ENCODE measurements at places on chromosomes 12 and 14.

- no peak for DNase-seq
Observed at GRCh38 chr12:27148791-27149190, 66.4 kb upstream of the C12orf71 start.

DNA sequence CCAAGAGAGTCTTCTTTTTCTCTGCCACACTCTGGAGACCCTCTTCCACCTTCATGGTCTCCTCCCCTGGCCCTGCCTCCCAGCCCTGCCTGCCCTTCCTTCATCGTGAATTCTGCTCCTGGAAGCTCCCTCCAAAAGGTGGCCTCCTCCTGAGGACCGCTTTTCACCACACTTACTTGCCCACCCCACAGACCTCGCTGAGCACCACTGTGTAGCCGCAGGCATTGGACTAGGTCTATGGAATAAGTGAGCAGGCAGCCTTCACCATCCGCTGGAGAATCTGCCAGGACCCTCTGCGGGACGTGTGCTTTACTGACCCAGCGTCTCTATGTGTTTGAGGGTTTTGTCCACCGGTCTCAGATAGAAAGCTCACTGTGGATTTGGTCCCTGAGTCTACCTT lies 9.7 kb upstream of the KRT5 start:
- DNase-seq: no peak

DNA sequence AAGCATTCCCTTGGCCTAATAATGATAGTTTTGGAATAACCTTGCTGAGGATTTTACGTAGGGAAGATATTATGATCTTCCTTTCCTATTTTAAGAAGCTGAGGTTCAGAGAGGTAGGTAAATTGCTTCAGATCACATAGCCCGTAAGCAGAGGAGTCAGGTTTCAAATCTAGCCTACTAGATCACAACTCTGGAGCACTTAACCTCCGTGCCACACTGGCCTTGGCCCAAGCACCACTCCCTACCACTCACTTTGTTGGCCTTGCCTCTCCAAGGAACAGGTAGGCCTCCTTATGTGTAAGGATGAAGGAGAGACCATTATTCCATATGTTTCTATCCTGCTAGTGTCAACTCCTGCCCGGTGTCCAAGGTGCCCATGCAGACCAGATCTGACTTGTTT lies 12.4 kb upstream of the ACOT1 start:
- no peak for DNase-seq

DNA sequence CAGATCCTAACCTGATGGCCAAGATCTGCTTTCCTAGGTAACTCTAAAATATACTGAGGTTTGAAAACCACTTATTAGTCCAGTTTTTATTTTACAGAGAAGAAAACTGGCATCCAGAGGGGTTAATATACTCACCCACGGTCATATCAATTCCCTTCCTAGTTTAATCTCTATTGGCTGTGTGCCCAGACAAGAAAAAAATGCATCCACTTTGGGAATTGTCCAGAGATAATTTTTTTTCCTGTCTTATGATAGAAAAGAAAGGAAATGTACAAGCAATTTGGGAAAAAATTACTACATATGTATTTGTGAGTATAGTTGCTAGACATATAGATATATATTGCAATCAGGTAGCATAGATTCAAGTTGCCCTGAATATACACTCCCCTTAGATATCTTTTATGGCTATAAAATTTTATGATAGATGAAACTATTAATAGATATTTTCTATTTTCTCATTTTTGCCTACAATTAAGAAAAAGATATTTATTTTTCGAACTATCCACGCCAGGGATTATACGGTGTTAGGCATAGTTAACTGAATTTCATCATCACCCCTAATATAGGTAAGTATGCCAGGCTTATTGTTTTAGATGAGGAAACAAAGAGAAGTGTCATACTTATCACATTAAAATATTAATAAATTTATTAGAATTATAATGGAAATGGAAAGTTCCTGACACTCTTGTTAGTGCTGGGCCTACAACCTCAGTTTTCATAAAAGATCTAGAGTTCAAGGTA lies 100.5 kb upstream of the SLC38A2 start:
- DNase-seq: no peak

DNA sequence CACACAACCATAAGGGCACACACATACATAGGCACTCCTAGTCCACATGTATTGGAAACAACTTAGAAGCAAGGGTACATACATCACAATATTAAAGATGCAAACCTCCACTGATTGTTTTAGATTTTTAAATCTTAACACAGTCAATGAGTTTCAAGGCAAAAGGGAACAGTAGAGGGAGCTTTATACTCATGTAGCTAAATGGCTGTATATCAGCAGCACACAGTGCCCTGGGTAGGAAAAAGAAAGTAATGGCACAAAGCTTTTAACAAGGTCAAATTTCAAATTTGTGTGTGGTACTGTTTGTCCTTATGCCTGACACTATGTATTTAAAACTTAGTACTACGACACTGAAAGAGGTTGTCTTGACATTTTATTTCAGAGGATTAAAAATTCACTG lies 262.0 kb downstream of the MED13L start:
- DNase-seq: peak; percentile 15

DNA sequence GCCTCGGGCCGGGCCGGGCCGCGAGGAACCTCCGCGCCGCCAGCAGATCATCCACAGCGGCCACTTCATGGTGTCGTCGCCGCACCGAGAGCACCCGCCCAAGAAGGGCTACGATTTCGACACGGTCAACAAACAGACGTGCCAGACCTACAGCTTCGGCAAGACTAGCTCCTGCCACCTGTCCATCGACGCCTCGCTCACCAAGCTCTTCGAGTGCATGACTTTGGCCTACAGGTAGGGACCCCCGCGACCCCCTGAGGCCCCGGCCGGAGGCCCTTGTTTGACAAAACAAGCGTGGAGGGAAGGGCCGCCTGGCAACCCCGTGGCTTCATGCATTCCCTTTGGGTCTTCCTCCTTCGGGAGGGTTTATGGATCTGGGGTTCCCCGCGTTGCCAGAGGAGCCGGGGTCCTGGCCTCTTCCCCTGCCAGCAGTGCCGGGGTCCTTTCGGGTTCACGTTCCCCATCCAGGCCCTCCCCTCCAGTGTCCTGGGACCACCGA lies 526 bp downstream of the MLXIP start:
- peak; percentile 30 for DNase-seq

- DNase-seq: no peak
Observed at GRCh38 chr14:94390372-94391086, 2.1 kb upstream of the SERPINA1 start.

DNA sequence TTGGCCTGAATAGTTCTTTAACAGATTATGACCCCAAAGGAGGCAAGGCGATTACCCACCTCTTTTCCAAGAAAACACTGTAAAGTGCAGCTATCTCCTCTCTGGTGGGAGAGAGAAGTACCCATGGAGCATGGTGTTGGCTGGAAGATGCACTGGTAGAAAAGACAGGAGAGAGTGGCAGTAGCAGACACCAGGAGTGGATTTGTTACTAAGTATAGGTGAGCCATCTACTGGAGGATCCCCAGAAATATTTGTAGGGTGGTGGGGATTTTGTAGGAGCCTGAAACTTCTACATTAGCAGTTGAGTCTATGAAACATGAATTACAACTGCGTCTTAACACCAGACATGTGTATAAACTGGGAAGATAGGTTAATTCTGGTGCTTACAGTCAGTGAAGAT lies 148.0 kb downstream of the SLC38A4 start:
- peak; percentile 22 for DNase-seq

GRCh38 chr14:66483322-66483721 lies 2.8 kb upstream of the CCDC196 start:
- DNase-seq: no peak

- DNase-seq: no peak
Observed at GRCh38 chr12:98737322-98737712, 92.2 kb downstream of the APAF1 start.

DNA sequence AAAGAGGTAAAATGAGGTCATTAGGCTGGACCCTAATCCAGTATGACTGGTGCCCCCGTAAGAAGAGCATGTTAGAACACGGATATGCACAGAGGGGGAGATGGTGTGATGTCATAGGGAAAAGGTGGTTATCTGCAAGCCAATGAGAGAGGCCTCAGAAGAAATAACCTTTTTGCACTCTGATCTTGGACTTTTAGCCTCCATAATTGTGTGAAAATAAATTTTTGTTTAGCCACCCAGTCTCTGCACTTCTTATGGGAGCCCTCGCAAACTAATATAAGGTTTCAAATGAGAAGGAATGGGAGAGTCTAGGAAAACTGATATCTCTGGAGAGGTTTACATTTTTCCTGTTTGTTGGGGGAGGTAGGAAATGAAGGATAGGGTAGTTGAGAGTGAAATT lies 43.2 kb upstream of the PKP2 start:
- DNase-seq: no peak

- DNase-seq: no peak
Observed at GRCh38 chr14:99524091-99524661, 43.0 kb downstream of the CCNK start.

GRCh38 chr12:267581-268482 lies 5.2 kb upstream of the SLC6A13 start:
- no peak for DNase-seq

DNA sequence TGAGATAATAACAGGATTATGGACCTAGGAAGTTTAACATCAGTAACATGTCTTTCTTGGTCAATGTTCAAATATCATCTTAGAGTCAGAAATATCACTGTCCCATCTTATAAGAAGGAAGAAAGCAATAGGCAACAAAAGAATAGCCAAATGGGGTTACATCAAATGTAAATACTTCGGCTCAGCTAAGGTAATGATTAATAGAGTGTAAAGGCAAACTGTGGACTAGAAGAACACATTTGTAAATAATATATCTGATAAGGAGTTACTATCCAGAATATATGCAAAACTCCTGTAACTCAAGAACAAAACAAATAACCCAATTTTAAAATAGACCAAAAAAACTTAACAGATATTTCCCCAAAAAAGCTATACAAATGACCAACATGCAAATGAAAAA lies 630.3 kb downstream of the RPS29 start:
- DNase-seq: no peak

GRCh38 chr12:88893801-88894200 lies 313.5 kb upstream of the KITLG start:
- no peak for DNase-seq

DNA sequence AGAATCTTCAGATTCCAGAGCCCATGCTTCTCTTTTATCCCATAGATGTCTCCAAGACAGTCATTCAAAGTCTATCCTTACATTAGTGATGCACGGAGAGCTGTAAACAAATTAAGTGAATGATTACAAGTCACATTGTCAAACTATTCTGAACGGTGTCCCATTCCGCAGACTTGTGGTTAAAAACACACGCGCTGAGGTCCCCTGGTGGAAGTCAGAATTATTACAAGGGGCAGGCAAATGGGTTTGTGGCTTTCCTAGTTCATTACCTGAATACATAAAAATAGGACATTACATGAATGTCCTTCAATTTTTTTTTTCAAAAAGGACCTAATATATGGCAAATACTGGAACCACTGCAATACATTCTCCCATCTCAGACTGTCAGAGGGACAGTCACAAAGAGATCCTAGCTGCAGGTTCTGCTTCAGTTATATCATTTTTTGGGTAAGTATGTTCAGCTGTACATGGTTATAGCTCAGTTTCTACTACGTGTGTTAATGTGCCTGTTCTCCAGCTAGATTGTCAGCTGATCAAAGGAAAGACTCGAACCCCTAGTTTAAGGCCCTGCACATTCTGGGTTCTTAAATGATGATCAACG lies 53.1 kb upstream of the STON2 start:
- DNase-seq: peak; percentile 59

- DNase-seq: no peak
Observed at GRCh38 chr12:54047160-54047963, 6.3 kb upstream of the HOXC4 start.

DNA sequence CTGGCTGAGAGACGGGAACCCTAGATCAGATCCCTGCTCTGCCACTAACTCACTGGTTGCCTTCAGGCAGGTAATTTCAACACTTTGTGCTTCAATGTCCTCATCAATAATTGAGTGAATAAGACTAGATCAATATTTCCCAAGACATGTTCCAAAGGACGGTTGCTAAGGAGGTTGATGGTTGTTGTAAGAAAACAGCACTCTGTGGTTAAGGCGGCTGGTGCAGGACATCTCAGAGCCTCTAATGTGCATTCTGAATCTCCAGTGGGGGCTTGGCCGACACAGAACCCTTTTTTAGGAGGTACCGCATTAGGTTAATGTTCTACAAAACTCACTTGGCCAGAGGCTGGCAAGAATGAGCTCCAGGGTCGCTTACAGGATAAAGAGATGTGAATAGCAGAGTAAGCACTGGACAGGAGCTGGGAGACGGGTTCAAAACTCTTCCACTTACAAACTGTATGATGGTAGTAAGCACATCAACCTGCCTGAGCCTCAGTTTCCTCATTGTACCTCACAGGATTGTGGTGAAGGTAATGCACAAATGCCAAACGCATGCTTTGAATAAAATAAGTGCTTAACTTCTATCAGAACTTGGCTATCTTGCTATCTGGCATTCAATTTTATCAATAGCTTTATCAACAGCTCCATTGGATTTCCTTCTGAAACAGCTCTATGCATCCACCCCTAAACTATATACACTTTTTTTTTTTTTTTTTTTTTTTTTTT lies 136.9 kb upstream of the PARP11 start:
- no peak for DNase-seq

DNA sequence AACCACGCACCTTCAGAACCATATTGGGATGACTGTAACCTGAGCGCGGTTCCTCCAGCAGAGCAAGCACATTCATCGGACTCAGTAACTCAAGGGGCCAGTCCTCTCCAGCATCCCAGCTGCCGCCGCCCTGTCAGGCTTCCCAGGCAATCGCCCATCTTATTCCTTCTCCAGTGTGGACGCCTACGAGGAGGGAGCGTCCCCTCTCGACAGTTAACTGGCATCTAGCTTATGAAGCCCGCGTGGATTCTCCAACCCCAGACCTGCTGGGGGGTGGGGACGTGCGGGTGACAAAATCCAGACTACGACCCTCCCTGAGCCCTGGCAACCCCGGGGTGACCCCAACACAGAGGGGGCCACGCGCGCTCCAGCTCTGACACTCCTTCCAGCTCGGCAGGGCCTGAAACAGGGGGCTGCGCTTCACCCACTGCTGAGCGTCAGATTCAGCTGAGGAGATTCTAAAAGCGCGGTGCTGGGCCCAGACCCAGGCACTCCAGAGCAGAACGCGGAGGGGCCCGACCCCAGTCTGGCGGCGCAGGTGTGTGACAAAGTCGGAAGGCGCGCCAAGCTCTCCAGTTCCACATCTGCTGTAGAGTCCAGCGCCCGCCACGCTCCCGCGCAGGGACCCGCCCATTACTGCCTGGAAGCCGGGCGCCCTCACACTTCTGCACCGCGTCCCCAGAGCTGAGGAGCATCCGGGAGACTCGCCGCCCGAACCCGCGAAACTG lies 43.9 kb upstream of the ESR2 start:
- DNase-seq: peak; percentile 23

- DNase-seq: no peak
Observed at GRCh38 chr12:96427269-96427729, 27.1 kb upstream of the CDK17 start.
